ENCODE measurements at places on chromosomes 5 and 9. TPM values are rescaled to one million over a fixed set of nuclear protein-coding genes. Genes with fewer than 3 reads are reported as not detected.

The KLHL3 gene
- total RNA-seq: 11.7 TPM

- no peak for DNase-seq
Measured at GRCh38 chr9:6450641-6451375, 37.8 kb downstream of the UHRF2 start.

The GGTA1 gene
- 0.13 TPM for total RNA-seq

DNA sequence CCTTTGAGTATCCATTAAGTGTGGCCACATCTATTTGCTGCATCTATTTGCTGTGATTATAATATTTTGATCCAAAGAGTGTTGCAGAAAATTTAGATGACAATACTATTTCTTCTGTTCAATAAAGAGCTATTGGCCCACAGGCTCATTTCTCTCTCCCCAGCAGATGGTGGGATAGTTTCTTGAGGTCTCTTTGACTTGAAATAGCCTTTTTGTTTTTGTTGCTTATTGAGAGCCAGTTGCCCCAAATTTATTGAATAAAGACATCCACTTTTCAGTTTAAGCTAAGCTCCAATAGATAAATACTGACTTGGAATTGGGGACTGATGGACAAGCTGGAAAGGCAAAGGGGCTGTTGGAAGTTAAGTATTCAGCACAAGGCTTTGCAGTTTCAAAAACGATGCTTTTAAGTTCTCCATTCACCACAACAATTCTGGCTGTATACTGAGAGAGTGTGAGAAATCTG, 290.1 kb upstream of the MPDZ start:
- DNase-seq: no peak

The TCOF1 gene
- total RNA-seq: 74.7 TPM

- no peak for DNase-seq
Measured at GRCh38 chr9:107190061-107190935, 92.8 kb upstream of the RAD23B start.

DNA sequence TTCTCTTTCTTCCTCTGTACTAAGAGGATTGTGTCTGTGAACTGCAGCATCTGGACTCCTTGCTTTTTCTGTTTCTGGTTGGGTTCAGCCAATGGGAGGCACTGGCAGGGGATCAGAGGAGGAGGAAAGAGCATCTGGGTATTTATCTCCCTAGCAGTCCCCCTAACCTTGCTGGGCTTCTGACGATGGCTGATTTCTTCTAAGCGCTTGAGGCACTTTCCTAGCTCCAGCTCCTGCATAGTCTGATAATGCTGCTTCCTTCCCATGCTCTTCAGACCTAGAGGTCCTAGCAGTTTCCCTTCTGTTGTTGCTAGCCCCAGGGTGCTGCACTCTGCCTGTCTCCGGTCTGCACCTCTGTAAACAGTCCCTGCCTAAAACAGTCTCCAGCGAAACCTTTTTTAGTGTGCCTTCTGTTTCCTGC, 225.1 kb downstream of the PDZD2 start:
- no peak for DNase-seq

DNA sequence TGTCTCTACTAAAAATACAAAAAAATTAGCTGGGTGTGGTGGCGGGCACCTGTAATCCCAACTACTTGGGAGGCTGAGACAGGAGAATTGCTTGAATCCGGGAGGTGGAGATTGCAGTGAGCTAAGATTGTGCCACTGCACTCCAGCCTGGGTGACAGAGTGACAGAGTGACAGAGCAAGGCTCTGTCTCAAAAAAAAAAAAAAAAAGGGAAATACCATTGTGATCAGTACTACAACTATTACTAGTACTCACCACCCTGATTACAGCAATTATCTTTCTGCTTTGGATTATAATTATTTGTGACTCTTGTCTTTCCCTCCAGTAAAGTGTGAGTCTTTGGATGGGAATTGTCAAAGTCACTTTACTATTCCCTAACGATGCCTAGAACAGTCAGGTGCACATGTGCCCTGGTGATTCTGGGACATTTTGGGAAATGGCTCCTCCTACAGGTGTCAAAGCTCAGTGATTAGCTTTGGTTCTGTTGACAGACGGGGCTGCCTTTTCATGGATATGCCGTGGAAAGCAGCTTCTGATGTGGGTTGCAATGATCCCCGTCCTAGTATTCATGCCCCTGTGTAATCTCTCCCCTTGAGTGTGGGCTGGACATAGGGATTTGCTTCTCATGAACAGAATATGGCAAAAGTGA, 31.8 kb upstream of the FRRS1L start:
- DNase-seq: no peak

The TMEM215 gene
- not detected for total RNA-seq

The BAAT gene
- 0.26 TPM for total RNA-seq

- DNase-seq: no peak
Measured at GRCh38 chr5:105392122-105392709, 1829.6 kb upstream of the NUDT12 start.

The PCDHA4 gene
- total RNA-seq: 0.05 TPM

- DNase-seq: no peak
Measured at GRCh38 chr9:122695696-122696095, 20.8 kb downstream of the OR1L3 start.

The PLAC8L1 gene
- total RNA-seq: not detected

DNA sequence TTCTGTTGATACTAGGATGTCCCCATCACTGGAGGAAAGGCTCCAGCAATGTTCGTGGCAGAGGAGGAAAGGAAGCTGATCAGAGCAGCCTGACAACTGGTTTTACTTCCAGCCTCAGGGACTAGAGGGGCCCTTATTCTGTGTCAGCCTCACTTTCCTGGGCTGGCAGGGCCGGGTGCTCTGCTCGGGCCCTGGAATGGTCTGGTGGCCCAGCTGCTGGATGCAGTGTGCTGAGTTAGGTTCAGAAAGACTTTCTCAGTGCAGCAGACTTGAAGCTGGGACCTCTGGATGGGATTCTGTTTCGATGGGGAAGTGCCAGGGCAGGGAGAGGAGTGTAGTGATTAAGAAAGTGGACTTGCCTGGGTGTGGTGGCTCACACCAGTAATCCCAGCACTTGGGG, 81.0 kb downstream of the MACROH2A1 start:
- DNase-seq: no peak

- DNase-seq: no peak
Measured at GRCh38 chr5:102858221-102858620, 103.1 kb downstream of the PAM start.

DNA sequence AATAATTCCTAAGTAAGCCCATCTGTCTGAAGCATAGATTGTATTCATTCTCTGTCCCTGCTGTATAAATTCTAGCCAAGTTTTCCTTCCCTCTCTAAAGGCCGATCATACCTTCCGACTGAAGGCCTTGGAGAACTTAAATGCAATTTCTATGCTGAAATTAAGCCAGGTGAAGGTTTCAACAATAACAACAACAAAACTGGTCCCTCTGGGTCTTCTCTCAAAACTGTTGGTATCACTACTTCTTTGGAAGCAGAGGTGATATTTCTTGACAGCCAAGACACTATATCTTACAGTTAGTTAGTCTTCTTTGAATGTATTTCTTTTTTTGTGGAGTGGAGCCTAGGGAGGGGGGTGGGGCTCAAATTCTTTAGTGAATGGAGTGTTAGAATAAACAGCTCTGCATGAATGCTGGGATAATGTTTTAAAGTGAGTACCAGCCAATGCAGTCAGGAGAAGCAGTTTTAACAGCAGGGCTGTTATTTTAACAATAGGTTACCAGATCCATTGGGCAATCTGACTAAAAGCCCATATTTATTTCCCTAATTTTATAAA, 508.9 kb downstream of the EBF1 start:
- no peak for DNase-seq

- DNase-seq: no peak
Measured at GRCh38 chr5:141234109-141234667, 11.0 kb upstream of the PCDHB15 start.

The TPPP gene
- not detected for total RNA-seq

GRCh38 chr5:163306421-163306820, 131.0 kb upstream of the CCNG1 start:
- DNase-seq: no peak

GRCh38 chr5:124742983-124743601, 3.3 kb downstream of the ZNF608 start:
- no peak for DNase-seq

The TXNDC15 gene
- 40.7 TPM for total RNA-seq

DNA sequence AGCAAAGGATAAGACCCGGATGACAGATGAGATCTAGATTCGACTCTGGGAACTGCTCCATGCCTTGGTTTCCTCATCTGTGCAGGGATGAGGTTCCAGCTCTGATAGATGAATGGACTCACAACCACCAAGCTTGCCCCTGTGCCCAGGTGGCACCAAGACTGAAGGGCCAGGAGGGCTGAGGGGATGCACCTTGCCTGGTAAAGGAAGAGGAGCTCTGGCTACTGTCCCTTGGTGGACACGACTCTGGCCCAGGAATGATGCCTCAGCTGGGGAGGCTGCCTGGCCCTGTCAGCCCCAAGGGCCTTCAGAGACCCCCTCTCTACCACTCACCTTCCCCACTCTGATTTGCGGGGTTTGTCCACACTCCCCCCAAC, 24.9 kb upstream of the ANXA6 start:
- DNase-seq: no peak

GRCh38 chr9:136576269-136576626, 30.4 kb upstream of the NOTCH1 start:
- no peak for DNase-seq

DNA sequence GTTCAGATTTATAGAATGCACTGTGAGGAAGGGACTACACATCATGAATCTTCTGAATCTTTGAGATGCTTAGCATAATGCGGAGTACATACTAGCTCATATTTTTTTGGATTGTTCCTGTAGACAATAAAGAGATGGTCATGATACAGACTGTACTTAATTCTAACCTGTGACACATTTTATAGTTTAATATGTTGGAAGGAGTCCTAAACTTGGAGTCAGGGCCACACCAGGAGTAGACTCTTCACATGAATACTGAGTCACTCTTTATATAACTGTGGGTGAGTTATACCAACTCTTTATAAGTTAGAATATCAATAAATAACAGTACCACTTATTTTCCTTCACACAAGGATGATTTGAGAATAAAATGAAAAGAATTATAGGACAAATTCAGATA, 16.9 kb downstream of the C9orf85 start:
- DNase-seq: no peak

- no peak for DNase-seq
Measured at GRCh38 chr5:15446552-15446951, 53.4 kb upstream of the FBXL7 start.

The WHRN gene
- total RNA-seq: 1.2 TPM

- no peak for DNase-seq
Measured at GRCh38 chr5:73938280-73938937, 312.4 kb downstream of the ARHGEF28 start.

The ZBTB34 gene
- total RNA-seq: 5.5 TPM

- no peak for DNase-seq
Measured at GRCh38 chr5:136629125-136629792, 263.9 kb upstream of the TRPC7 start.

All from GM12878 (cell line).